NCI-H526 (cell line): ENCODE measurements at places on chromosomes 16 and 17.

DNA sequence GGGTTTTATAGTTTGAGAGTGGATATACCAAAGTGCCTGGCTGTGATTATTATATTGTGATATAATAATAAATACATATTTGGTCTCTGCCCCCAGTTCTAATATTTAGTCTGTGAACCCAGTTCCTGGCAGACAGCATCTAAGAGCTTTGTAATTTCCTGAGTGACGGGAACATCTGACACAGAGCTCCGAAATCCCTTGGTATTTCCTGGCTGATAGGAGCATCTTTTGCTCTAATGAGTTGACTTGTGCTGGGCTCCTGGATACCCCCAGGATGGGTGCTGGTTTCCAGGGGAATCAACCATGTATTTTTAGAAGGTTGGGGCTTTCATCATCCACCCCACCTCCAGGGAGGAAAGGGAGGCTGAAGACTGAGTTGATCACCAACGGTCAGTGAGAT, 187.3 kb downstream of the CDH13 start:
- no peak for DNase-seq

- DNase-seq: peak; percentile 89
These were observed 4.0 kb downstream of the SRCIN1 start for GRCh38 chr17:38601539-38602351.

GRCh38 chr16:69741519-69741918, 13.2 kb downstream of the NOB1 start:
- DNase-seq: no peak

GRCh38 chr16:46891910-46892309, 7.7 kb downstream of the GPT2 start:
- no peak for DNase-seq

- DNase-seq: no peak
These were observed 41.9 kb upstream of the CHMP6 start for GRCh38 chr17:80949451-80950421.

- no peak for DNase-seq
These were observed 1.2 kb upstream of the NR1D1 start for GRCh38 chr17:40101367-40102210.

GRCh38 chr16:59701963-59702930, 968.1 kb upstream of the GOT2 start:
- no peak for DNase-seq

- no peak for DNase-seq
These were observed 82.4 kb downstream of the PLCG2 start for GRCh38 chr16:81861503-81861902.

DNA sequence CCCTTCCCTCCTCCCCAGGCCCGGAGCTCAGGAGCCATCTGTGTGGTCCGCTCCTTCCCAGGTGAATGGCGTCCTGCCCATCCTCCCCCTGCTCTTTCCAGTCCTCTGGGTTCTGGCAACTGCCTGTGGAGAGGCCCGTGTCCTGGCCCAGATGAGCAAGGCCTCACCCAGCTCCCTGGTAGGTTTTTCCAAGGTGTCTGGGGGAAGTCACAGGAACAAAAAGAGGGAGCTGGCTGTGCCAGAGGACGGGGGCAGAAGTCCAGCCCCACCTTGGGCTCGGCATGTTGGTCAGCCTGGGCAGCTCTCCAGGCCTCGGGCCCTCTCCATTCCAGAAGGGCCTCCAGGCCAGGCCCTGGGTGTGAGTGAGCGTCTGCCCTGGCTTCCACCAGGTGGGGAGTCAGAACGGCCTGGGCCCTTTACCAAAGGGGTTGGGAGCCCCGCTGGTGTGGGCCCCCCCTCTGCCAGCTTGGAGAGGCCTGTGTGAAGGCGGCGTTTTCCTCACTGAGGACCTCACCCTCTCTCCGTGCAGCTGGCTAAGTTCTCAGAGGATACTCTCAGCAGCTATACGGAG, 25.1 kb downstream of the CASKIN2 start:
- DNase-seq: no peak

DNA sequence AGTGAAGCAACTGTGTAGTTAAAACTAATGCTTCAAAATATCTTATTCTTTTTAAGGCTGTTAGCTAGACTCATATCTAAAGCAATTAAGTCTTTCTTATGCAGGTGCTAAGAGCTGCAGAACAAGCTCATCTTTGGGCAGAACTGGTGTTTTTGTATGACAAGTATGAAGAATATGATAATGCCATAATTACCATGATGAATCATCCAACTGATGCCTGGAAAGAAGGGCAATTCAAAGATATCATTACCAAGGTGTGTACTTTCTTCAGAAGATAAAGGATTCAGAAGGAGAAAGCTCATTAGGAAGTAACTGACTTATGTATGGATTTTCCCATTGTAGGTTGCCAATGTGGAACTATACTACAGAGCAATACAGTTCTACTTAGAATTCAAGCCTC, 23.9 kb downstream of the PTRH2 start:
- DNase-seq: no peak

GRCh38 chr16:78505544-78506366, 406.3 kb downstream of the WWOX start:
- no peak for DNase-seq

GRCh38 chr17:45060382-45060796, 728 bp upstream of the NMT1 start:
- DNase-seq: no peak

DNA sequence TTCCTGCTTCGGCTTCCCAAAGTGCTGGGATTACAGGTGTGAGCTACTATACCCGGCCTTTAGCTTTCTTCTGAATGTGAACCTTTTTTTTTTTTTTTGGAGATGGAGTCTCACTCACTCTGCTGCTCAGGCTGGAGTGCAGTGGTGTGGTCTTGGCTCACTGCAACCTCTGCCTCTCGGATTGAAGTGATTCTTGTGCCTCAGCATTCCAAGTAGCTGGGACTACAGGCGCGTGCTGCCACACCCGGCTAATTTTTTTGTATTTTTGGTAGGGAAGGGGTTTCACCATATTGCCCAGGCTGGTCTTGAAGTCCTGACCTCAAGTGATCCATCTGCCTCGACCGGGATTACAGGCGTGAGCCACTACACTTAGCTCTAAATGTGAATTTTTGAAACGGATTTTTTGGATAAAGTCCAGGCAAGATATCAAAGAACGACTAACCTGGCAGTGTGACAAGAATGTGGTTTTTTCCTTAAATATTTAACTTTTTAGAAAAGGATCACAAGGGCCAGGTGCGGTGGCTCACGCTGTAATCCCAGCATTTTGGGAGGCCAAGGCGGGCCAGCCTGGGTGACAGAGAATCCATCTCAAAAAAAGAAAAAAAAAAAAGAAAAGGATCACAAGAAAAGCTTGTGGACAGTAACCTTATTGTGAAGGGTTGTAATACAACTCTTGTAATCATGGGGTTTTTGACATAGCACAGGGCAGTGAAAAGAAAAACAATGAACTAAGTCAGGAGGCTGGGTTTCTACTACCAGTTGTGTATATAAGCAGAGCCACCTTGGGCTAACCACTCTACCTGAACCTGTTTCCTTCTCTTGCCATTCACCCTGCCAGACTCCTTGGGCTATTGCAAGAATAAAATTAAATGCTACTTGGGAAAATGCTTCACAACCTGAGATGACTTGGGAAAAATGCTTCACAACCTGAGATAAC, 6.2 kb downstream of the BRCA1 start:
- no peak for DNase-seq

DNA sequence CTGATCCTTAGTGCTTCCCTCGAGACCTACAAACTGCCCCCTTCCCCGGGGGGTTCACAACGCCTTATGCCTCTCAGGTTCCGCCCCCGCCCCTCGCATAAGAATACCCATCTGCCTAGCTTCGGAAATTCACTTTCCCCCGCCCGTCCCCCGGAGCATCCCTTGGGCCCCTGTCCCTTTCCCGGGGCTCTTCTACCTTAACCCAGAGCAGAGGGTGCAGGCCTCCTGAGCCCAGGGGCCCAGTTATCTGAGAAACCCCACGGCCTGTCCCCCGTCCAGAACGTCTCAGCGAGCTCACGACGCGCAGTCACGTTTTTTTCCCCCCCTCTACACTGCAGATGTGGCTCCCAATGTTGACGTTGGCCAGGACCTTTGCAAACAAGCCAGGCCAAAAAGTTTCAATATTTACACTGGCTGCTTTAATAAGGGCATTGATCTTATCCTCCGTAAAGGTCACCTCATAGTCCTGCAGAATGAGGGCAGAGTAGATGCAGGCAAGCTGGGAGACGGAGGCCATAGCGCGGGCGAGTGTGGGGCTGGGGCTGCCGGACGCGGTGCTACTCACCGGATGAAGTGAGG, 1.4 kb upstream of the NBR1 start:
- no peak for DNase-seq

GRCh38 chr17:69696650-69697049, 282.2 kb downstream of the MAP2K6 start:
- no peak for DNase-seq

DNA sequence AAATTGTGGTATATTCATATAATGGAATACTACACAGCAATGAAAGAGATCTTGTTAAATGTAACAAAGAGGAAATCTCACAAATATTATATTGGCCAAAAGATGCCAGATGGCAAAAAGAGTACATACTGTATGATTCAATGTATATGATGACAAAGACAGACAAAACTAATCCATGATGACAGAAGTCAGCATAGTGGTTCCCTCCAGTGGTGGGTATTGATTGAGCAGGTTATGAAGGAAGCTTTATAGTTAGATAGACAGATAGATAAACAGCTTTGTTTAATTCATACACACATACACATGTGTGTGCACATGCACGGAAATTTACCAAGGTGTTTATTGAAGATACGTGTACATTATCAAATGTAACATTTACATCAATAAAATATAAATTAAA, 74.4 kb upstream of the SMIM36 start:
- DNase-seq: no peak
